Astrocyte (in vitro differentiated cells and primary cell): ENCODE measurements at places on chromosomes 6 and 20. TPM values are rescaled to one million over a fixed set of nuclear protein-coding genes. Genes with fewer than 3 reads are reported as not detected.

- no peaks in the 10 kb centered on the region for H3K4me1 ChIP-seq
- no peak overlapping the region for H3K4me3 ChIP-seq
- peaks cover 46% of the 10 kb centered on the region for H3K36me3 ChIP-seq
- no peak overlapping the region for H3K27ac ChIP-seq
Measured at GRCh38 chr6:170575250-170575649, 9.2 kb downstream of the PDCD2 start.

- no peaks in the 10 kb centered on the region for H3K36me3 ChIP-seq
- peaks cover 7% of the 10 kb centered on the region for H3K4me1 ChIP-seq
- no peak for DNase-seq
- H3K27ac ChIP-seq, result no peak overlapping the region
- H3K27me3 ChIP-seq, result no peaks in the 10 kb centered on the region
Measured at GRCh38 chr20:33694639-33695012, 8.4 kb upstream of the E2F1 start.

DNA sequence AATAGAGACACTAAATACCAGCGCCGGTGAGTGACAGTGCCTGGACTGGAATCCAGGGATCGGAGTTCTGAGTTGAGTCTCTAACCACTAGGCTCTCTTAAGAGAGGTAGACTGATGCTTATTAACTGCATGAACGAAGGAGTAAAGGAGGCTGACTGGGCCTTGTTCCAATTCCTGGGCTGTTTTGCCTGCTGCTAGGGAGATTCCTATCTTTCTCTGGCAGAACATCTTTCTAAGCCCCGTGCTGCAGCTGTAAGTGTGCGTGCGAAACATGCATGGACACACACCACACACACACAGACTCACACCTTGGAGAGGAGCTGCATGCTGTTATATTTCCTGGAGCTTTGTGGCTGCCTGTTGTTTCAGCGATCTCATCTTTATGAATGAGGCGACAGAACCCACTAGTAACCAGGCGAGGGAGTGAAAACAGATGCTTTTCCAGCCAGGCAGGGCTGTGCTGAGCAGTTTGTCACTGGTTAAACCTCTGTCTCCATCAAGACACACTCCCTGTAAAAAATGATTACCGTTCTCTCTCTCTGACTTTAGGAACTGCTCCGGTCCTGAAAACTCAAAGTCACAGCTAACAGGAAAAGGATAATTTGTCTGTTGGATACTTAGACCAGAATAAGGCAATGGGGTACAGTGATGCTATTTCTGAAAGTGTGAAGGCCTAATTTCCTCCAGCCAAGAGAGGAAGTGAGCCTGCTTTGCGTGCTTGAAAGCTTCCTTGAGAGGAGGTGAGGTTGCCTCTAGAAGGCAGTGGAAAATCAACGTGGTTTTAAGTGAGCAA is 157.4 kb upstream of the ZNF217 start:
- H3K4me3 ChIP-seq, result no peak overlapping the region
- no peaks in the 10 kb centered on the region for H3K36me3 ChIP-seq
- peak; percentile 86 for DNase-seq
- H3K27me3 ChIP-seq, result no peaks in the 10 kb centered on the region
- H3K27ac ChIP-seq, result peak overlapping the region; percentile 87

- no peaks in the 10 kb centered on the region for H3K36me3 ChIP-seq
- no peak for DNase-seq
- peaks cover 3% of the 10 kb centered on the region for H3K4me1 ChIP-seq
- no peak overlapping the region for H3K27ac ChIP-seq
- H3K4me3 ChIP-seq, result no peak overlapping the region
Measured at GRCh38 chr6:144134176-144134575, 16.1 kb upstream of the STX11 start.

Gene SEMG1
- not detected in 2 replicates for total RNA-seq

GRCh38 chr6:167130712-167131684 is 8.1 kb downstream of the CCR6 start:
- DNase-seq, result no peak
- H3K4me3 ChIP-seq, result no peak overlapping the region
- no peaks in the 10 kb centered on the region for H3K36me3 ChIP-seq
- H3K27me3 ChIP-seq, result no peaks in the 10 kb centered on the region
- H3K4me1 ChIP-seq, result no peaks in the 10 kb centered on the region
- H3K27ac ChIP-seq, result no peak overlapping the region
